ENCODE measurements at places on chromosomes 12 and 14.

DNA sequence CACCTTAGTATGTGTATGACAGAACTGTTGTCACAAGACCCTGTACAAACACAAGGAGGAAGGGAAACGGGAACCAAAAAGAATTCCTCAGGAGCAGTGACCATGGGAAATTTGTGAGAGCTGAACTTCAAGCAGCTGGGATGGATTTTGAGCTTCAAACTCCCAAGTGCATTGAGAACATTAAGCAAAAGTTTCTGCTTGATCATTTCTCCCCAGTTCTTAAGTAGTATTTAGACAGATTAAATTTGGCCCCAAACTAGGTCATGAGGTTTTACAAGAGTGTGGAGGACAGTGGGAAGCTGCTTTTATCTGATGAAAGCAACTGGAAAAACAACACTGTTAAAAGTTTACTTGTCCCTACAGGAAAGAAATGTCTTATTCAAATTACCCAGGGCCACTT lies 206.0 kb upstream of the DCN start:
- no peak for DNase-seq

DNA sequence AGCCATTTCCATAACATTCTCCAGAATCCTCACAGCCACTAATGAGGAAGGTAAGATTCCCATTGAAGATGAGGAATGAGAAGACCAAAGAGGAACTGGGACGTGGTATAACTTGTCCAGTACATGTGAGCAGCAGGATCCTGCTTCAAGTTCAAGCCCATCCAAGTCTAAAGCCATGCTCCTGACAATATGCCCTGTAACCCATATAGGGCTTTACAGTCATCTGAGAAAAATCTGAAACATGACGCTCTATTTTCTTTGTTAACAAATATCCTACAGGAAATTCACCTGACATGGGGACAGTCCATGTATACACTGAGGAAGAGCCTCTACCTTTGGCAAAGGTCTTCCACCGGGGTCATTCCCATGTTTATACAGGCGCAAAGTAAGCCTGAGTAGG lies 3.1 kb upstream of the ACTR6 start:
- DNase-seq = no peak

DNA sequence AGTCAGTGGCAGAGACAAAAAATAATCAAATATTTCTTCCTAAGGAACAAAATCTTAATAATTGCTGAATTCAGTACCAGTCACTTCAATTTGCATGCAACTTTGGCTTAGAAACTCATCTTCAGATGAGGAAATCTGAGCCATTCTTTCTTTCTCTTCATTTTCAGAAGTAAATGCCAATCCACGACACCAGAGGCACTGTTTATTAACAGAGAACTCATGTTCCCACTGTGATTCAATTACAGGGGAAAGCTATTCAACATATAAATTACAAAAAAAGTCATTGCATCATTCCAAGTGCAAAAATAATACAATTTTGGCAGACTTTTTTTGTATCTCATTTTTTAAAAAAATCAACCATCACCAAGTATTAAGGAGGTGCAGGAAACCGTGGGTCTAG lies 816.1 kb upstream of the TMEM132C start:
- no peak for DNase-seq

DNA sequence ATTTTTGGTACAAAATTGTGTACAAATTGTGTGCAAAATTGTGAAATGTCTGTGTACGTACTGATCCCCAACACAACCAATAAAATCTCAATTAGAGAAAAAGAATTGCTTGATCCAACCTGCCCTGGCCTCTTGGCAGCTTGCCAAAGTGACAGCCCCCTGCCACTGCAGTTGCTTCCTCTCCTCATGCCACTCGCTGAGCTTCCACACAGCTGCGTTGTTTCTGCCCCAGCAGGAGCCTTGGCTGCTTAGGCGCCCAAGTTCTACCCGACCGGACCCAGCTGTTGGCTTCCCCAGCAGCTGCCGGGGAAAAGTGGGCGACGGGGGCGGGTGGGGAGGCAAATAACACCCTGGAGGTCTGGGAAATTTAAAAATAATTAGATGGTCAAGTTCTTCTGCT lies 171.8 kb upstream of the ATF7IP start:
- DNase-seq = no peak

- DNase-seq = no peak
These were observed 9.8 kb upstream of the HSP90AA1 start for GRCh38 chr14:102096569-102097188.

DNA sequence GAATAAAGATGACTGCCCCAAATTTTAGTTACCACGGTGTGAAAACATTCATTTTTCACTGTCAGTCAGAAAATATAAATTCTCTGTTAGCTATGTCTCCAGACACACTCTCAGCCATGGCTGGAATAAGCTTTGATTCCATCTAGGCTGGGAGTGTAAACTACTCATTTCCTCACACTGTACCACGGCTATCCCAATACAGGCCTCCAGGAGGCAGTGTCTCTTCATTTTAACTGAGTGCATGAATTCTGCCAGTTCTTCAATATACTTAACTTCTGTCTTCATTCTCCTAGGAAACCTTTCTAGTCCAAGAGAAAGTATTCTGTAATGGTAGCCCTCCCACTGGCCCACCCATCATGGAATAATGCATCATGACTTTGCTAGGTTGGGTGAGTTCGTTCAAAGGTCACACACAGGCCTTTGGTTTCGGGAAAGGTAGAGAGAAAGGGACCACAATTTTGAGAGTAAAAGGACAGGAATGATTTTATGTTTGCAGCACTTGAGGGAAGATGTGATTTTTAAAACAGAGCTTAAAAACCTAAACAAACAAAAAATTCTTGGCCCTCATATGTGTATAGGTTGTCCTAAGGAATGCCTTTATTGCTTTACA lies 381.1 kb downstream of the SEC23A start:
- DNase-seq = no peak

- no peak for DNase-seq
These were observed 498 bp downstream of the RACGAP1 start for GRCh38 chr12:50024805-50025186.

DNA sequence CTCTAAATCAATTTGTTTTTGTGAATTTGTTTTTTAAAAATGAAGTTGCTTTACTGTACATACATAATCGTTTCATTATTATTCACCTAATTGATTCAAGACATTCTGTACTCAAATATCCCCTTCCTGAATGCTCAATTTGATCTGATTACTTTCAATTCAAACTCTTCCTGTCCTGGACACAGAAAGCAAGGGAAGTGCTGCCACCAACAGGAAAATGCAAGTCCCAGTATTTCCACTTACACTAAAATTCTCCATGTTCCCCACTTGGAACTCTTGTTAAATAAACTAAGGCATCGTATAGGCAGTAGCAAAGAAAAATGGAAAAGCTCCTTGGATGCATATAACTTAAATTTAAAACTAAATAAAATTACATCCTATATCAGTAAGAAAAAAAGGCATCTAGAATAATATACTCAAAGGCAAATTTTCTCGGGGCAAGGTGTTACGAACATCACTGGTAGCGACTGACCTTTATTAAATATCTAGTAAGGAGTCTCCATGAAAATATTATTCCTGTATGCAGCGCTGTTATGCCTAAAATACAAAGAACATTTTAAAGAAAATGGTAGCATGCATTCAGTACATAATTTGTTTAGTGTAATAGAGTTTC lies 72.0 kb upstream of the DBX2 start:
- DNase-seq = no peak

GRCh38 chr12:89884416-89884898 lies 175.8 kb upstream of the ATP2B1 start:
- no peak for DNase-seq

DNA sequence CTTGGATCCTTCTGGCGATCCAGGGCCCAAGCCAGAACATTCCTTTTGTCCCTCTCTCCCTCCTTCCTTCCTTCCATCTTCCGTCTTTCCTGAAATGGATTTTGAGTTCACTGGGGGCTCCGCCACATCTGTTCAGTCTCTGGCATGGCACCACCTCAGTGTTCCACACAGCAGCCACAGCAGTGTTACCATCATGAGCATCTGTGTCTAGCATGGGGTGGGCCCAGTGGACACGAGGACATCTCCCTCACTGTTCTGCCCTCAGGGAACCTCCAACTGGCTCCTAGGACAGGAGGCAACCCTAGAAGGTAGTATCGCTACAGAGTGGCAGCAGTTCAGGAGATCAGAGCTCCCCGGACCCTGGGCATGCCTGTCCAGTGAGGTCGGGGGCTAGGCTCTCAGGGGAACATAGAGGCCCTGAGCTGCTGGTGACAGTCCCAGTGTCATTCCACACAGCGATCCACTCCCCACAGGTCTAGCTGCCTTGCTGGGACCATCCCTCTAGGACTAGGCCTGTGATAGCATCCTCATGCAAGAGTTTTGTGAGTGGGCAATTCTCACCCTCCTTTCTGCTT lies 59.0 kb downstream of the GALNT16 start:
- DNase-seq = no peak

GRCh38 chr12:78672033-78672432 lies 192.5 kb upstream of the SYT1 start:
- DNase-seq = no peak

GRCh38 chr12:110721570-110721969 lies 21.1 kb downstream of the PPP1CC start:
- no peak for DNase-seq

GRCh38 chr12:67531051-67531450 lies 117.5 kb upstream of the DYRK2 start:
- DNase-seq = no peak

All from activated CD8-positive, alpha-beta memory T cell treated with anti-CD3 and anti-CD28 coated beads for 48 hours (primary cell).